ENCODE measurements at places on chromosomes 12 and 14. TPM values are rescaled to one million over a fixed set of nuclear protein-coding genes. Genes with fewer than 3 reads are reported as not detected.
A peak's percentile ranks its signal among the peaks of the same experiment; 100 is the strongest.

Gene SLC10A1
- not detected for total RNA-seq

Gene LRRK2
- 12.2 TPM for total RNA-seq

- no peak overlapping the region for H3K4me3 ChIP-seq
- no peaks in the 10 kb centered on the region for H3K36me3 ChIP-seq
- peaks cover 17% of the 10 kb centered on the region for H3K4me1 ChIP-seq
- H3K27ac ChIP-seq = no peak overlapping the region
These were observed 57.2 kb upstream of the GNPNAT1 start for GRCh38 chr14:52848626-52849025.

DNA sequence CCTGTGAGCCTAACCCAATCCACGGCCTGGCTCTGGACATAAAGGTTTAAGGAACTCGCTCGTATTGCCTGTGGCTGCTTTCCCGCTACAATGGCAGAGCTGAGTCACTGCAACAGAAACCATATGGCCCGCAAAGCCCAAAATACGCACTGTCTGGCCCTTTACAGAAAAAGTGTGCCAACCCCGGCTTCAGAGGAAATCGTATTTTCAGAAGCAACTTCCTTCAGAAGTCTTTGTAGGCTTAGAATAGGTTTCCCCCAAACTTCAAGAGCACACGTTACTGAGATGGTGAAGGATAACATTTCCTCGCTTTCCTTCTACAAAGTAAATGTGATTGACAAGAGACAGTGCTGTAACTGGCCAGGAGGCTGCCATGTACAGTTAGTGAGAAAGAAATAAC, 34.8 kb upstream of the TESC start:
- no peak for DNase-seq
- no peak overlapping the region for H3K27ac ChIP-seq
- H3K4me1 ChIP-seq = no peaks in the 10 kb centered on the region
- no peaks in the 10 kb centered on the region for H3K36me3 ChIP-seq

DNA sequence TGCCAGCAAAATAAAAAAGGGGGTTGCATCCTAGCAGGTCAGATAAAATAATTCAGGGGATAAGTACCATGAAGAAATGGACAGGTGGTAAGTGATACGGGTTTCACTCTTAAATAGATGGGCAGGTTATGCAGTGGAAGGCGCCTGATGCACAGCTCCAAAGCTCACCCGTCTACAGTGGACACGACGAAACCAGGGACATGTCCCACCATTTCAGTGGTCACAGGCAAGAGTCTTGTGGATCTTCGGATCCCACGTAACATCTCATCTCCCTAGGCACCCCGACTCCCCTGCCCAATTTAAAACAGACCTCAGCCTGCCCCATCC, 60.5 kb downstream of the DDX51 start:
- no peak for DNase-seq
- no peak overlapping the region for H3K27ac ChIP-seq
- no peak overlapping the region for H3K4me3 ChIP-seq
- no peaks in the 10 kb centered on the region for H3K27me3 ChIP-seq
- H3K4me1 ChIP-seq = peaks cover 5% of the 10 kb centered on the region

- H3K4me1 ChIP-seq = peaks cover 6% of the 10 kb centered on the region
- H3K4me3 ChIP-seq = no peak overlapping the region
- H3K27me3 ChIP-seq = no peaks in the 10 kb centered on the region
- H3K27ac ChIP-seq = no peak overlapping the region
- no peak for DNase-seq
These were observed 3.3 kb downstream of the CINP start for GRCh38 chr14:102359341-102359740.

GRCh38 chr12:122894193-122895121, 1.5 kb downstream of the VPS37B start:
- H3K36me3 ChIP-seq = no peaks in the 10 kb centered on the region
- H3K27me3 ChIP-seq = no peaks in the 10 kb centered on the region
- no peak for DNase-seq
- peaks cover 52% of the 10 kb centered on the region for H3K4me1 ChIP-seq
- peak overlapping the region; percentile 76 for H3K27ac ChIP-seq

- H3K4me3 ChIP-seq = no peak overlapping the region
- no peaks in the 10 kb centered on the region for H3K4me1 ChIP-seq
- no peak for DNase-seq
- H3K27me3 ChIP-seq = no peaks in the 10 kb centered on the region
These were observed 239.7 kb downstream of the SNAPC1 start for GRCh38 chr14:62001963-62002362.

DNA sequence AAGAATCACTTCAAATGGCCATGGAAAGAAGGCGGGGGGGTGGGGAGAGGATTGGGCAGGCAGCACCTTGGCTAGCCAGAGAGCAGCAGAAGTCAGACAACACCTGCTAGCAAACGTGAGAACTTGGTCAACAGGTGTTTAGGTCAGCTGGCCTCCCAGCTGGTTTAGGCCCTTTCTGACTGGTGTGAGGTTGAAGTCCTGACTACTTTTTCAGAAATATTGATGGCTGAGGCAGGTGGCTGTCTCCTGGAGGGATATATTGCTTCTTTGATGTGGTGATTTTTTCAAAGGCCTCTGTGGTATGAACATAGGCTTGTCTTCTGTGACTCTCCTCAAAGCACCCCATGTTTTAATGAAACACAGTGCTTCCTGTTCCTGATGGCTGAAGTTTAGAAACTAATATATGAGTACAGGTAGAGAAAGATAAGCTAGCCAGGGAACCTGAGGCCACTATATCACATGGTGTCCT, 238.2 kb upstream of the SSTR1 start:
- no peak overlapping the region for H3K4me3 ChIP-seq
- H3K27me3 ChIP-seq = no peaks in the 10 kb centered on the region
- no peaks in the 10 kb centered on the region for H3K4me1 ChIP-seq
- no peaks in the 10 kb centered on the region for H3K36me3 ChIP-seq

DNA sequence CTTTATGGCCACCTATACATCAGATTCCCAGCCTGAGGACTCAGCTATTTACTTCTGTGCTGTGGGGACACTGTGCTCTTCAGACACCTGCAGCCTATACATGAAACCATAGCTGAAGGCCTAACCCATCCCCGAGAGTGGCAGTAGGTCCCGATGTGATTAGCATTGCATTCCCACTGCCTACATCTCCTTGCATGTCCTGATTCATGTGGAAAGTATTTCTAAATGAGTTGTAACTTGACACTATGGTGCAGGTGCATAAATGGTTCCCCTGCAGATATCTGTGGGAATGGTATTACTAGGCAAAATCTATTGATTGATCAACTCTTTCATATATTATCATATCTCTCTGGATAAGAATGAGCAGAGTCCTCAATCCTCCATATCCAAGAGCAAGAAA, 433.5 kb downstream of the DAD1 start:
- no peaks in the 10 kb centered on the region for H3K27me3 ChIP-seq
- DNase-seq = no peak
- H3K4me1 ChIP-seq = no peaks in the 10 kb centered on the region
- H3K27ac ChIP-seq = no peak overlapping the region
- no peak overlapping the region for H3K4me3 ChIP-seq
- no peaks in the 10 kb centered on the region for H3K36me3 ChIP-seq

Measured in adrenal gland (tissue), 19 donors.